Kidney epithelial cell (primary cell): ENCODE measurements at places on chromosomes 12 and 14. TPM values are rescaled to one million over a fixed set of nuclear protein-coding genes. Genes with fewer than 3 reads are reported as not detected.

GRCh38 chr14:89207925-89208328, 209.1 kb downstream of the FOXN3 start:
- DNase-seq = no peak

DNA sequence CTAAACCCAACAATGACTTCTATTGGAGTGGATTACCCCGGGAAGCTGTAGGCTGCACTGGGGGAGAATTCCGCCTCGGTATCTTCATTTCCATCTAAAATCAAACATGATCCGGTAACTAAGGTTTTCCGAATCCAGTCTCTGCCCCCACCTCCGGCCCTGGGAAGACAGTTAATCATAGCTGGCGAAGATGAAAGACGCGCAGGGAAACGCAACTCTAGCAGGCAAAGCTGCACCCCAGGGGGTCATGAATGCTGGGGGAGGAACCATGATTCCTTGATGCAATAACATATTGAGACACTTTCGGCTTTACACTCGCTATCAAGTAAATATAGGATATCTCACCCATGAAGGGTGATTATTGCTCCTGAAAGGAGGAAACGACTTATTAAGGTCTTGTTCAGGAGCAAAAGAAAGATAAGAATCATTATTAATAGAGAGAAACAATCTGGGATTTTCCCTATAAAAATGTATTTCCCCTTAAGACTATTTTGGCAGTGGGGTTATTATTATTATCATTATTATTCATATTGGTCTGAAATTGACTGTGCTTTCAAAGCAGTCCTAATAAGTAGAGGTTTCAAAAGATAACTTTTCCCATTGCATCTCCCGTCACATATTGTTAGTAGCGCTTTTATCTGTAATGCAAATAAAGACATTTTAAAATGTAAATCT, 614.9 kb downstream of the VRK1 start:
- DNase-seq = no peak

The SMIM41 gene
- total RNA-seq = 0.34 TPM in 1 of 2 replicates, not detected in the other

The CCND2 gene
- 88.3 and 91.0 TPM in 2 replicates for total RNA-seq
